ENCODE measurements at places on chromosomes 12 and 14. TPM values are rescaled to one million over a fixed set of nuclear protein-coding genes. Genes with fewer than 3 reads are reported as not detected.

RASSF3 gene
- total RNA-seq, result 41.9 TPM

ADCY4 gene
- total RNA-seq, result 2.9 TPM

GPD1 gene
- 8.0 TPM for total RNA-seq

TAS2R46 gene
- total RNA-seq, result 0.76 TPM

HVCN1 gene
- not detected for total RNA-seq

FGF23 gene
- total RNA-seq, result not detected

FAR2 gene
- 19.8 TPM for total RNA-seq

LRCOL1 gene
- total RNA-seq, result not detected

AICDA gene
- not detected for total RNA-seq
